ENCODE measurements at places on chromosomes 7 and 10.

DNA sequence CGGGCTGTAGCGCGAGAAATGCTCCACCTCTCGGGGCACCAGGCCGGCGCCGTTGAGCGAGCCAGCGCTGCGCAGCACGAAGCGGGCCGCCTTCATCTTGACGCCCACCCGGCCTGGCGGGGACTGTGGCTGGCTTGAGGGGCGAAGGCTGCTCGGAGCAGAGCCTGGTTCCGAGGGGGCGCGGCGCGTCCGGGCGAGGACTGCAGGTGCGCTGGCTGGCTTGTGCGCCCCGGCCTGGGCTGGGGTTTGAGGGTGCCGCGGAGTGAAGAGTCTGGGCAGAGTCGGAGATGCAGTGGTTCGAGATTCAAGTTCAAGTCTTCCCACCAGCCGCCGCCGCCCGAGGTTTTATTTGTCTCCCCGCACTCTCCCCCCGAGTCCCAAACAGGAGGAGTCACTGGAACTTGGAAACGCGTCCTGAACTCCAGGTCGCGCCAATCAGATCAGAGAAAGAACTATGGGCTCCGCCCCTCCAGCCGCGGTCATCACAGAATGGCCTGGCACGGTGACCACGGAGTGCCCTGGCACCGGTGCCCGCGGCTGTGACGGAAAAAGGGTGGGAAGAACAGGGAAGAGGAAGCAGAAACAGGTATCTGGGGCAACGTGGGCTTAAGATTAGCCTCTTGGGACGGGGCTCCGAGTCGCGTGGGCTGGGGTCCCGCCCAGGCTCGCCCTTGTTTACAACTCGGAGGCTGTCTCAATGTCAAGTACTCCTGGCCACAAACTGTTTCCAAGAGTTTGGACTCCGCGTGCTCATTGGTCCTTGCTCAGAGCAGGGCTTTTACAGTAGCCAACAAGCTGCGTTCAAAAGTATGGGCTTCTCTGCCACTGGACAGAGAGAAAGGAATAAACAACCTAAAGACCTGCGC lies at the start of gene PDK4:
Gene PDK4, minus strand, starts transcription at position 319 of the 866 bp plus-strand sequence. Its CDS starts 223 bp downstream, at position 96.
- peak; percentile 62 for DNase-seq

GRCh38 chr10:110073896-110074295 lies 66.1 kb downstream of the ADD3 start:
- no peak for DNase-seq

- no peak for DNase-seq
Observed at GRCh38 chr10:49123981-49124950, 8.9 kb upstream of the VSTM4 start.

DNA sequence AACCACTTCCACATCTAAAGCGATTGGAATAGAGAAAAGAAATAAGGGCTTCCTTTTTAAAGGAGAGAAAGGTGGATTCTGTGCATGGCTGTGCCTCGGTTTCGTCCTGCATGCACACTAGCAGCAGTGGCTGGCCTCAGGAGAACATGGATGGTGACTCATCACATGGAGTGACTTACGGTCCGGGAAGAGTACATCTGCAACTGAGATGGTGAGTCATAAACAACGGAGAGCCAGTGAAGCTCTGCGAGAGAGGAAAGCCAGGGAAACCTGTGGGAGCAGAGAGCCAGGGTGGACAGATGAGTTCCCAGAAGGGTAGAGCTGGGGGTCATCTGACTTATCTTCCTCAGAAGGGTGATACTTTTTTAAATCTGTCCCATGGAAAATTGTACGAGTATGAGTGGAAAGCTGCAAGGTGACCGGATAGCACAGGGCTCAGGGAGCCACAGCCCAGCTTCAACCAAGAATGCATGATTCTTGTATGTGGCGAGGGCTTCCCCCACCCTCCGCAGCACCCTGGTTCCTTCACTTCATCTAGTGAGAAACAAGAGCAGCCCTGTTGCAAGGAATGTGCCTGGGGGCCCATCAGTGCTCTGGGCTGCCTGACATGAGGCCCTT lies 259.1 kb downstream of the KLF6 start:
- peak; percentile 90 for DNase-seq

GRCh38 chr10:90930971-90931871 lies 10.3 kb upstream of the ANKRD1 start:
- DNase-seq: peak; percentile 48

DNA sequence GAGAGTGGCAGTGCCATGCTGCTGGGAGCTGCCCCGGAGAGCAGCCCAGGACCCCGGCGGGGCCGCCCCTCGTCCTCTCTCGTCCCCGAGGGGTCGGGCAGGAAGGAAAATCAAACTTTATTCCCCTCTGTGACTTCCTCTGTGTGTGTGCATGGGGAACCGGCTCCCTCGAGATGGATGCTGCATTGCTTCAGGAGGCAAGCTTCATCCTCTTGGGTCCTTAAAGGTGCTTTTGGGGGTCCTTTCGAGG lies 726 bp downstream of the MCU start:
- DNase-seq: no peak

DNA sequence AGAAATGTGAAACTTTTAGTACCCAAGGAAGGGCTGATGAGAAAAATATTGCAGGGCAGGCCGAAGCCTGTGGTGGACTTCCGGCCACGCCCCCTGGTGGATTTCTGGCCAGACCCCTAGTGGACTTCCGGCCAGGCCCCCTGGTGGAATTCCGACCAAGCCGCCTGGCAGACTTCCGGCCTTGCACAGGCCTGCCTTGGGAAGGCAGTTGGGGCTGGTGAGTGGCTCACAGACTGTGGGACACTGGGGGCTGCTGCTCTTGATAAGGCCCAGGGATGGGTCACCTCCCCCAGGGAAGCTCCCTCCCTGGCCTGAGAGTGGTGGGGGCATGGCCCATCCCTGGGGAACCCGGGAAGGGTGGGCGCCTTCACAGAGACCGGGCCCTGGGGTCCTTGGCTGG lies 116.4 kb upstream of the MKI67 start:
- DNase-seq: no peak

DNA sequence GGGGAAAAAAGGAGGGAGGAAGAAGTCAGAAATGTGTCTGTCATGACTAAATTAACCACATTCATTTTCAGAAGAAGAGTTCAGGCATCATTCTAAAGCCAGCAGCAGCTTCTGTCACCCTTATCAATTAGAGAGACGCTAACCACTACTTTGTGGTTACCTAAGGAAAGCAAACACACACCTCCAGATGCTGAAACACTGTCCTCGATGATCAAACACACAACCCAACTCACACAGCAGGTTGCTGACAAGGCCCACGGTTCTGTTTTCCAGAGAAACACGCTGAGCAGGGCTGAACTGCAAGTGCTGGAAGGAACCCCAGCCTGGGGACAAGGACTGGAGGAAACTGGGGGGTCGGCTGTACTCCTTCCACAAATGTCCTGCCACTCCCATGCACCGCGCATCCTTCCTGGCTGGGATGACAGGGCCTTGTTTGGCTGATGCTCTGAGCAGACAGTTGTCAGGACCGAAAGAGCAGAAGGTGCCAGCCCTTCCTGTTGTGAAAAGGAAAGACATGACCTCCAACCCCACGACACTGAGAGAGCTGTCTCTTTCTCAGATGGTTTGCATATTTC lies 36.6 kb downstream of the PRKCQ start:
- DNase-seq: no peak

- DNase-seq: no peak
Observed at GRCh38 chr7:45971171-45971570, 50.1 kb upstream of the IGFBP3 start.

- DNase-seq: no peak
Observed at GRCh38 chr7:29139796-29140195, 6.5 kb downstream of the CPVL start.

DNA sequence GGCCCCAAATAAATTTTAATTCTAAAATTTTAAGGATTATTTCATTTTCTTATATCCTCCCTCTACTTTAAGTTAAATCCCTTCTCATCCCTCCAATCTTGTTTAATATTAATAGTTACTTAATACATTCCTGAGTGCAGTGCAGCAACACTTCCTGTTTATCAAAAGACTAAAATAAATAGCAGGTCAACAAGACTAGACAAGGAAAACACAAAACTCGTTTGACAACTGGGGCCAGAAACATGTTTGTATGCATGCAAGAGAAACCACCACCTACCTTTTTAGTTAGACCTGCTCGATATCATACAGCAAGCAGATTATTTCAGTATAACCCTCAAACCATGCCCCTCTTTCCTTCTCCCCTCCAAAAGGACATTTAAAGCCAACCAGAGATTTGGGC lies 95.8 kb downstream of the PARD3 start:
- DNase-seq: no peak

DNA sequence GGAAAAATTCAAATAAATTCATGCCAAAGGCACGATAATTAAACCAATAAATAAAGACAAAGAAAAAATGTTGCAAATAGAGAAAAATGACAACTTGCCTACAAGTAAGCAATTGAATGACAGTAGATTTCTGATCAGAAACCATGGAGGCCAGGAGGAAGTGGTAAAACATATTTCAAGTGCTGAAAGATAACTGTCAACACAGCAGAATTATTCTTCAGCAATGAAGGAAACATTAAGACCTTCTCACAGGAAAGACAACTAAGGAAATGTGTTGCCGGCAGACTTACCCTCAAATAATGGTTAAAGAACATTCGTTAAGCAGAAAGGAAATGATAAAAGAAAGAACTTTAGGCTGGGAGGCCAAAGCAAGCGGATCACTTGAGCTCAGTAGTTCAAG lies 30.4 kb downstream of the RUNDC3B start:
- no peak for DNase-seq

GRCh38 chr7:75639886-75640190 lies 98.9 kb downstream of the HIP1 start:
- no peak for DNase-seq

DNA sequence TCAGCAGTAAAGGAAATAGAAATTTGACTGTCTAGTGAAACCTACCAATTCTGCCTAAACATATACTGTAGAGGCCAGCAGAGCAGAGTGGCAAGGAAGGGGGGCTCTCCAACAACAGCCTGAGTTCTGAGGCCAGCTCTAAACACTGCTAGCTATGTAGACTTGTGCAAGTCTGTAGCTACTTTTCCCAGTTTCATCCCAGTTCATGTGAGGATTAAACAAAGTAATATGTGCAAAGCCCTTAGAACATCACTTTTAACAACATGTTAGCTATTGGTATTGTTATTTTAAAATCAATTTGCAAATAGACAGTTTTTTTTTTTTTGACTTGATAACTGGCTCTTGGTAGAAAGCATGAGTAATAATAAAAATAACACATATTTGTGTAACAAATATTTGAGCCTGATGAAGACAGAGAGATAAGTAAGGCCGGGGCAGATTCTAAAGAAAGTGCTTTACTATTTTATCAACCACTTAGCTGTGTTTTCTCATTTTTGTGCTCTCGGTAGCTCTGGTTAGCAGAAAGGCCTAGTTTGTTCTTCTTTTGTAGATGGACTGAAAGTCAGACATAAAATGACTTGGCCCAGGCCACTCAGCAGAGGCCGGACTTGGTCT lies 9.3 kb downstream of the CHST12 start:
- DNase-seq: no peak

GRCh38 chr10:79342295-79342761 lies 4.9 kb upstream of the PPIF start:
- DNase-seq: no peak
